ENCODE measurements at places on chromosomes 1 and 21.

GRCh38 chr1:91819038-91819788, 66.7 kb downstream of the TGFBR3 start:
- no peak for DNase-seq

GRCh38 chr21:34997294-34997693, 51.8 kb downstream of the RUNX1 start:
- DNase-seq, result no peak

DNA sequence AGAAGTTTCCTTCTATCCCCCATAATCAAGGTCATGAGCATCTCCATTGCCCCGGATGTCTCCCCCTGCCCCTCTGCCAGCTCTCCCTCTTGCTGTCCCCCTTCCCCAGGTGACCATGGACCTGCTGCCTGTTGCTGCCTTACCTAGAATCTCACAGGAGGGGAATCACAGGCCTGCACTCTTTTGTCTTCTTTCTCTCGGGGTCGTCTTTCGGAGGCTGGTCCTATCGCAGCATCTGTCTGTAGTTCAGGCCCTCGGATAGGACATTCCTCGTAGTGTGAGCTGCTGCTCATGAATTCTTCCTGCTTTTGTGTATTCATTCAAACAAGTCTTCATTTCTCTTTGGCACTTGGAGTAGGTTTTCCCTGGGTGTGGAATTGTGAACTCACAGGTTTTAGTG, 39.9 kb upstream of the ACTRT2 start:
- DNase-seq, result no peak

- peak; percentile 62 for DNase-seq
These were observed 1.5 kb upstream of the PTP4A2 start for GRCh38 chr1:31939484-31940329.

- no peak for DNase-seq
These were observed 35.3 kb downstream of the VN1R5 start for GRCh38 chr1:247291161-247291560.

DNA sequence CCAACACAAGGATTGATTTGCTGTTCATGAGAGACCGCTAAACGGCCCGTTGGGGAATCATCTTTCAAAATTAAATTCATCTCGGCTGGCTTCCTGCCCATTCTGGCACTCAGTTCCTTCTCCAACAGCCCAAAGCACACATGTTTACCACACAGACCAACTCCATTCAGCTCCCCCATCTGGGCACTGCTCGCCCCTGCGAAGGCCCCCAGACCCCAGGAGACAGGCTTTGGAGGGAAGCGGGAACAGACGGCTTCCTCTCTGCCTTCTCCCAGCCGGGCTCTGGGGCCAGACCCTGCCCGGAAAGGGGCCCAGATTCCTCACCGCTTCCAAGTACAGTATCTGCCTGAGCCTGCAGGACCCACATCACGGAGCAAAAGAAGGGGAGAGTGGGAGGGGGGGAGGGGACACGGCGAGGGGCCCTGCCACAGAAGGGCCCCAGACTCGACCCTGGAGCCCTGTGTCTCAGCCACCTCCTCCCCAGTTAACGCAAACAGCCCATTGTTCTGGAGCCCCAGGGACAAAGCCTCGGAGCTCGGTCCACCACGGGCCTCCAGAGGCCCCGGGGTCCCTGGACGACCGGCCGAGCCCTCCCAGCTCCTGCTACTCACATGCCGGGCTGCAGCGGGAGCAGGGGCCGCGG, 660 bp downstream of the MEGF6 start:
- DNase-seq, result no peak
